ENCODE measurements at places on chromosomes 5 and 9.

GRCh38 chr5:102902135-102902448 is 147.0 kb downstream of the PAM start:
- no peak overlapping the region for H3K4me3 ChIP-seq
- peaks cover 23% of the 10 kb centered on the region for H3K4me1 ChIP-seq
- H3K27me3 ChIP-seq, result peaks cover 1% of the 10 kb centered on the region
- peaks cover 5% of the 10 kb centered on the region for H3K36me3 ChIP-seq
- peak overlapping the region; percentile 87 for H3K27ac ChIP-seq
- no peak for DNase-seq

GRCh38 chr5:80064124-80064523 is 29.0 kb downstream of the THBS4 start:
- H3K4me1 ChIP-seq, result no peaks in the 10 kb centered on the region
- H3K27ac ChIP-seq, result no peak overlapping the region
- no peaks in the 10 kb centered on the region for H3K36me3 ChIP-seq
- peaks cover 2% of the 10 kb centered on the region for H3K27me3 ChIP-seq

DNA sequence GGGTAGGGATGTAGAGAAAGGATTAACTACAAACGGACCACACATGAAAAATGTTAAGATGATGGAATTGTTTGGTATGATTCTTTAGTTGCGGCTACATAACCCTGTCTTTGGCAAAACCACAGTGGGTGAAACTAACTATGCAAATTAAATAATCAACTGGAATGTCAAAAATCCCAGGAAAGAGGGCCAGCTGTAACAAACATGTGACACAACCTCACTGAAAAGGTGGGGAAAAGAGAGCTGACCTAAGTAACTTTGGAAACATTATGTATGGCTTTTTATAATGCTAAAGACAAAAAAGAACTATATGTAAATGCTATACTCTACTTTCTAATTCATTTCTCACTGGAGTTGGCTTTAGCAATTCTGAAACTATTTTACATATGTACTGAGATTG is 252.0 kb downstream of the MRPS30 start:
- no peak overlapping the region for H3K27ac ChIP-seq
- no peak overlapping the region for H3K4me3 ChIP-seq
- H3K36me3 ChIP-seq, result no peaks in the 10 kb centered on the region
- no peak for DNase-seq
- H3K27me3 ChIP-seq, result peaks cover 4% of the 10 kb centered on the region
- H3K4me1 ChIP-seq, result no peaks in the 10 kb centered on the region

DNA sequence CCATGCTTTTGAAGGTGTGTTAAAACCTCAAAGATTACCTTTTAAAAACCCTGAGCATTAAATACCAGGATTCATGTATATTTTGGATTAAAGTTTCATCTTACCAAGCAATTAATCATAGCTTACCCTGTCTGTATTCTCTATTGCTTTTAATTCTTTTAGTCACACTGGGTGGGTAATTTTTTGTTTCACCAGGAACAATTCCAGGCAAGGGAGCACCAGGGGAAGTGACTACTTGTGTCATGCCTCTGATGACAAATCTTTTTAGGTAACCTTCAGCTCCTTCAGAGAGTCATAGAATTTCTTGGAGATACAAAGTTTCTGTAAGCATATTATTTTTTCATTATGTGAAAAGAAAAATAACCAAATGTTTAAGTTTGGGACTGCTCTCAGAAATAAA is 33.4 kb upstream of the ANXA1 start:
- H3K27me3 ChIP-seq, result no peaks in the 10 kb centered on the region
- H3K4me1 ChIP-seq, result no peaks in the 10 kb centered on the region
- no peak overlapping the region for H3K27ac ChIP-seq
- no peaks in the 10 kb centered on the region for H3K36me3 ChIP-seq
- no peak overlapping the region for H3K4me3 ChIP-seq
- no peak for DNase-seq

DNA sequence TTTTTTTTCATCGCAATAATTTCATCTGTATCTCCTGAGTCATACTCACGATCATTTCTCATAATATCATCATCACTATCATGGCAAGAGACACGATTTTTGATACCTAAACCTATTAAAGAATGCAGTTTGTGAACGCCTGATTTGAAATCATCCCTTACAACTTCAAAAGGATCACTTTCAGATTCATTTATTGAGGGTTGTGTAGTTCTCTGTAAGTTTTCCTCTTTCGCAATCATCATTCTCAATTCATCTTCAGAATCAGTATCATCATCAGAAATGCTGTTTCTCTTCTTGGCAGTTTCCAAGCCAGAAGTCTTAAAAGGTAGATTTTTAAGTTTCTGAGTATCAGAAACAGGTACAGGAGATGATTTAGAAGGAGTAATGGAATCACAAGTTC is 9.7 kb downstream of the NOL8 start:
- H3K27me3 ChIP-seq, result peaks cover 3% of the 10 kb centered on the region
- H3K27ac ChIP-seq, result no peak overlapping the region
- DNase-seq, result no peak

- H3K27me3 ChIP-seq, result no peaks in the 10 kb centered on the region
- H3K27ac ChIP-seq, result no peak overlapping the region
- H3K4me3 ChIP-seq, result no peak overlapping the region
- DNase-seq, result no peak
- no peaks in the 10 kb centered on the region for H3K36me3 ChIP-seq
These were observed 49.9 kb downstream of the ZFAND5 start for GRCh38 chr9:72315089-72315509.

GRCh38 chr5:79982136-79982535 is 8.9 kb downstream of the MTX3 start:
- no peak overlapping the region for H3K4me3 ChIP-seq
- DNase-seq, result no peak
- peaks cover 2% of the 10 kb centered on the region for H3K27me3 ChIP-seq

- H3K27ac ChIP-seq, result no peak overlapping the region
- DNase-seq, result no peak
- peaks cover 29% of the 10 kb centered on the region for H3K27me3 ChIP-seq
These were observed 2.4 kb upstream of the PTPN3 start for GRCh38 chr9:109500421-109500974.

DNA sequence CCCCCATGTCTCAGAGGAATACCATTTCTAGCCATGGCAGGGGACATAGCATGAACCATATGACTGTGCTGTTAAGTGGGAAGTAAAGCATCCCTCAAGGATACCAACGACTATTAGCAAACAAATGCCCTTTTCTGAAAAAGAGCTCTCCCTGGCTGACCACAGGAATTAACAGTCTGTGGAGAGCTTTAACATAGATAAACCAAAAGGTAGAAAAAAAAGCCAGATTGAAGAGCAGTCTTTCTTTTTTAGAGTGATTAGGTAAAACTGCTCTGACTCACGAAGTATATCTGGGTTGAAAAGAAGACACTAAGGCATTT is 532.7 kb upstream of the DMAC1 start:
- no peaks in the 10 kb centered on the region for H3K36me3 ChIP-seq
- no peak for DNase-seq
- H3K27me3 ChIP-seq, result peaks cover 5% of the 10 kb centered on the region
- H3K27ac ChIP-seq, result no peak overlapping the region
- H3K4me3 ChIP-seq, result no peak overlapping the region

DNA sequence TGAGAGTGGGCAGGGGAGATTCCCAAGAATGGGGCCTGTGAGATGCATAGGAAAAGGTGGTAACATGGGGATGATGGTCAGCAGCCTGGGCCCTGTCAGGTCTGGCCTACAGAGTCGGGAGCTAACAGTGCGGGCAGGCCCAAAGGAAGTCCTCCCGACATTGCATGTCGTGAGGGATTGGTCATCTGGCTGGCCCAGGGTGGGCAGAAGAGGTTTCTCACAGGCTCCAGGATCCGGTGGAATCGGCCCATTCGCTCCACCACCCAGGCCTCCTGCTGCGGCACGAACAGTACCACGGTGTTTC is 514 bp downstream of the STOML2 start:
- H3K27me3 ChIP-seq, result peaks cover 24% of the 10 kb centered on the region
- H3K27ac ChIP-seq, result peak overlapping the region; percentile 100
- H3K4me1 ChIP-seq, result peaks cover 26% of the 10 kb centered on the region
- DNase-seq, result no peak

DNA sequence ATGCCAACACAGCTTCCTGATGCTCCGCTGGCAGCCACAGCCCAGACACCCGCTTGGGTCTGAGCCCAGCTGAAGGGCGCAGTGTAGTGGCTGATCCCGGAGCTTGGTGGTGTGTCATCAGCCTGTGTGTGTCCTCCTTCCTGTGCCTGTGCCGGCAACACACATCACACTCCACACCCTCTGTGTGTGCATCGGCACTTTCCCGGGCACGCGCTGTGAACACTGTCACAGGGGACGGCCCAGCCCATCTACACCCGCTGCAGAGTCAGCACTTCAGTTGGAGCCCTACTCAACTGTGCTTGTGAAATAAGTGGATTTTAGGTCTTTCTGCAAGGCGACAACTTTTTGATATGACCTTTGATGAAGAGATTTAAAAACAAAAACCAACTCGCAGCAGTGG is 189.4 kb downstream of the IRX2 start:
- H3K36me3 ChIP-seq, result no peaks in the 10 kb centered on the region
- no peak overlapping the region for H3K4me3 ChIP-seq
- DNase-seq, result no peak
- H3K27ac ChIP-seq, result no peak overlapping the region

DNA sequence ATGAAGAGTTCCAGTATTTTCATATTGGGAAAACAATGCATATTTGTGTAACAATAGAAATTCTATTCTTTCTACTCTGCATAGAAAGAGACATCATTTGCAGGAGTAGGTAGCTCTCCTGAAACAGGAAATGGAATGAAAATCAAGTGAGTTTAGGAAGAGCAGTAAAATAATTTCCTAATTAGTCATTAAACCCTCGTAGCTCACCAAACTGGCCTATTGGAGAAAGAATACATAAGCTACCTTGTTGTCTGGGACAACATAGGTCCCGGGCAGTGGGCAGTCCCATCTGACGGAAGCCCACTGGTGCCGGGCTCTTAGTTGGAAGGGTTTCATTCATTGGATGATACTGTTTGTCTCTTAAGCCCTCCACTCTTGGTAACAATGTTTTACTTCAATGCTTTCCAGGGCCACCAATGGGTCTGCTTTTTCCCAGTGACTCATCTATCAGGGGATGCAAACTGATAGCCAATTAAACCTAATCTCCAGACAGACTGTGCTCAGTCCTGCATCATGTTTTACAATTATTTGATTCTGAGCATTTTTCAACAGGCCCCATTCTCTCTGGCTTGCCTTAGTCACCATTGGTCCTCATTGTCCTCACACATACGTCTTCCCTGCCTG is 46.5 kb downstream of the GNA14 start:
- no peaks in the 10 kb centered on the region for H3K36me3 ChIP-seq
- H3K27ac ChIP-seq, result no peak overlapping the region
- DNase-seq, result no peak
- H3K4me1 ChIP-seq, result peaks cover 36% of the 10 kb centered on the region
- no peaks in the 10 kb centered on the region for H3K27me3 ChIP-seq

DNA sequence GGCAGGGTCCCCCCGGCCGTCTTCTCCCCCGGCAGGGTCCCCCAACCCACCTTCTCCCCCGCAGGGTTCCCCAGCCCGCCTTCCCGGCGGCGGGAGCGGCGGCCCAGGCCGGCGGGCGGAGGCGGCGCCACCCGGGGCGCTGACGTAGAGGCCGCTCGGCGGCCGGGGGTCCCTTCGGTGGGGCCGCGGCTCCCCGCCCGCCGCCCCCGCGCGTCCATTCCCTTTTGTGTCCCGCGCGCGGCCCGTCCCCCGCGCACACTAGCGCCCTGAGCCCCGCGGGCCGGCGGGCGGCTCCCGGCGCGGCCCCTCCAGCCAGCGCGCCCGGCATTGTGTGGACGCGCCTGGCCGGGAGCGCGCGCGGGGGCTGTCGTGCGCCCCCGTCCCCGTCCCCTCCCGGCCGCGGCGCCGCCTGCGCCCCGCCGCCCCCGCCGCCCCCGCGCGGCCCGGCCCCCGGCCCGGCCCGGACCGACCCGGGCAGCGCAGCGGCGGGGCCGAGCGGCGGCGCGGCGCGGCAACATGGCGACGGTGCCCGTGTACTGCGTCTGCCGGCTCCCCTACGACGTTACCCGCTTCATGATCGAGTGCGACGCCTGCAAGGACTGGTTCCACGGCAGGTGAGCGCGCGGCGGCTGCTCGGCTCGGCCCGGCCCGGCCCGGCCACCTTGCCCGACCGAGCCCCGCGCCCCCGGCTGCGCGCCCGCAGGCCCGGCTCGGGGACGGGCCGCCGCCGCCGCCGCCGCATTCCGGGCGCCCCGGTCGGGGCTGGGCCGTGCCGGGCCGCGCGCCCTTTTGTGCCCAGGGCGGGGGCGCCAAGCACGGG is at the start of gene PHF2:
TSS of gene PHF2 (plus strand) at position 327 of the 820 bp plus-strand sequence. CDS start at position 517, 190 bp downstream.
- H3K4me1 ChIP-seq, result peaks cover 16% of the 10 kb centered on the region
- H3K36me3 ChIP-seq, result peaks cover 12% of the 10 kb centered on the region
- peak within 1 kb of the TSS; percentile 94 for H3K4me3 ChIP-seq
- peak within 1 kb of the TSS; percentile 74 for H3K27ac ChIP-seq

DNA sequence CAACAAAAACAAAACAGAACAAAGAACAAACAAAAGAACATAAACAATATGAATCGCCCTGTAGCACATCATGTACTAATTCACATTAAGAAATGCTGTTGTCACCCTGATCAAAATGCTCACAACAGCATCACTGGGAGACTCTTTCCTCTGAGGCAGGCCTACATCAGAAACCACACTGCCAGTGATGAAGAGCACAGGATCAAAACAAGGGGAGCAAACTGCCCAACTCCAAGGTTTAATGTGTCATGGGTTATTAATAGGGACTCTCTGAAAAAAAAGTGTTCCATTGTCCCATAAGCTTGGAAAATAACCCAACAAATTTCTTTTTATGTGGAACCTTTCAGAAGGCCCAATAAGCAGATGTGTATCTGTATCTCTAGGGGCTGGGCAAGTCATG is 74.2 kb downstream of the PTPN3 start:
- no peak for DNase-seq
- no peaks in the 10 kb centered on the region for H3K36me3 ChIP-seq
- no peak overlapping the region for H3K27ac ChIP-seq
- peaks cover 2% of the 10 kb centered on the region for H3K27me3 ChIP-seq

GRCh38 chr5:33843579-33843978 is 48.2 kb downstream of the ADAMTS12 start:
- H3K27me3 ChIP-seq, result peaks cover 5% of the 10 kb centered on the region
- no peak overlapping the region for H3K27ac ChIP-seq
- H3K4me3 ChIP-seq, result no peak overlapping the region
- DNase-seq, result no peak
- H3K4me1 ChIP-seq, result no peaks in the 10 kb centered on the region
- peaks cover 3% of the 10 kb centered on the region for H3K36me3 ChIP-seq

DNA sequence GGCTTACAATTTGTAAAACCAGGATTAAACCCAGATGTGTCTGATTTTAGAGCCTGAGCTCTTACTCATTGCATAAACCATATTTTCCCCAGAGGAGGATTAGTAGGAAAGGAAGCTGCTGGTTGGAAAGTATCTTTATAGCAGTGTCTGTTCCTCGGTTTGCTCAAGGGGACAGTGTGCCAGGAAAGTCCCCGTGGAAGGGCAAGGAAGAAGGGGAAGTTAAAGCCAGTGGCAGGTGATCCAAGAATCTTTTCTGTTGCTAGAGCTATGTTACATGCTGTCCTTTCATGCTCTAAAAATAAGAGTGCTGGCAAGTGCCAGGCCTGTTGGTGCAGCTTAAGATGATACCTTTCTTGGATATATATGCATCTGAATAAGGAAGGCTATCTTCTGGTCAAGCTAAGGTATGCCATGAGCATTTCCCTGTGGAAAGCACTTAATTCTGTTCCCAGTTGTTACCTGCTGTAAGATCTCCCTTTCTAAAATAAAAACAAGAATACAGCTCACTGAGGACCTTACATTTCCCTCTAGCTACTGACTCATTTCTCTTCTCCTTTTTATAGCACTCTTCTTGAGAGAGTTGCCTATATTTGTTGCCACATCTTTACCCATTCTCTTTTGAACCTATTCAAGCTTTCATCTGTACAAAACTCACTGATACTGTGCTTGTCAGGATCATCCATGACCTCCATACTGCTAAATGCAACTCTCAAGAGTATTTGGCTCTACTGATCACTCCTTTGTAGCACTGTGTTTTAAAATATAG is 8.0 kb downstream of the PDCD1LG2 start:
- no peak overlapping the region for H3K4me3 ChIP-seq
- no peaks in the 10 kb centered on the region for H3K36me3 ChIP-seq
- peaks cover 2% of the 10 kb centered on the region for H3K27me3 ChIP-seq
- no peak for DNase-seq

All from endothelial cell (in vitro differentiated cells).